ENCODE measurements at places on chromosomes 13 and 19.

GRCh38 chr19:391207-391557, 17.8 kb downstream of the C2CD4C start:
- no peak for DNase-seq

GRCh38 chr13:98488736-98489135, 88.2 kb downstream of the STK24 start:
- no peak for DNase-seq

GRCh38 chr13:100549316-100549715, 39.3 kb downstream of the GGACT start:
- DNase-seq, result no peak

DNA sequence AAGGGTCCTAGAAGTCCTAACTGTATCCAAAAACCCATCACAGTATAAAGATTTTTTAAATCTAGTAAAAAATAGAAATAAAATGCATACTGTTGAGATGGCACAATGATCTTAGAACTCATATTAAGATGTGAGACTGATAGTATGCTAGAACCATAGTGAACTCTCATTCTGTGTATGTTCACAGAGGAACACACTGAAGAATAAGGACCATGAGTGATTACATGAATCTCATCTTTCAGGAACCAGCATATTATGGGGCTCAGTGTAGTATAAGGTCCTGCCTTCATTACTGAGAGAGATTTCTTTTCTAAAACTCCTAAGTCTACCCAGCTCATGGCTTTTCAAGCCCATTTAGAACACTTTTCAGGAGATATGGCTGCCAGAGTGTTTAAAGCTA, 59.8 kb upstream of the RFC3 start:
- DNase-seq, result no peak

DNA sequence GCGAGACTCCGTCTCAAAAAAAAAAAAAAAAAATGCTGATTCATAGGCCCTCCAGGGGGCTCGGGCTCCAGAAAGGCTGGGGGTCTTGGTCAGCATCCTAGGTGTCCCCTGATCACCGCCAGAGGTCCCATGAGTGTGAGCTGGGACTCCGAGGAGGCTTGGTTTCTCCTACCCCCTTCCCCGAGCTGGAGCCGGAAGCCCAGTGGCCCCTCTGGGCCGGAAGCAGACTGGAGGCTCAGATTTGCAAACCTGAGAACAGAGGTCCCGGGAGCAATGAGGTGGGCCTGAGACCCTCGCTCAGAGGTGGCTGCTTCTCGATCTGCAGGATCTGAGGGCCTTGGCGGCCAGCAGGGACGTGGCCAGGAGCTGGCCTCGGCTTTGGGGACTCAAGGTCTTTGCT, 41.5 kb downstream of the EFNA2 start:
- no peak for DNase-seq

GRCh38 chr19:13797058-13797440, 1.8 kb downstream of the ZSWIM4 start:
- DNase-seq, result no peak

DNA sequence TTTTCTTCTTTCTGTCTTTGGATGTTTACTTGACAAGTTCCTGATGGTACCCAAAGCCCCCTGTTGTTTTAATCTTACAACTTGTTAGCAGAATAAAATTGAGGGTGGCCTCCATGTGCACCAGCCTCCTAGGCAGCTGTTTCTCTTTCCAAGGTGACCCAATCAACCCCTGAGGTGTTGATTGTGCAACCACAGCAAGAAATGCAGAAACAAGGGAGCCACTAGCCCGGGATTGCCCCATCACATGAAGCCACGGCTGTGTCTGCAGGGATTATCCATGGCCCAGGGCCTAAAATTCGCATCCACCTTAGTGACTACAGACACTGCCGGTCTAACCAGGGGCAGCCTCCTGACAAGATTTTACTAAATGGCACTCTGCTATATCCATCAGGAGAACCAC, 14.4 kb downstream of the CEACAM4 start:
- no peak for DNase-seq

DNA sequence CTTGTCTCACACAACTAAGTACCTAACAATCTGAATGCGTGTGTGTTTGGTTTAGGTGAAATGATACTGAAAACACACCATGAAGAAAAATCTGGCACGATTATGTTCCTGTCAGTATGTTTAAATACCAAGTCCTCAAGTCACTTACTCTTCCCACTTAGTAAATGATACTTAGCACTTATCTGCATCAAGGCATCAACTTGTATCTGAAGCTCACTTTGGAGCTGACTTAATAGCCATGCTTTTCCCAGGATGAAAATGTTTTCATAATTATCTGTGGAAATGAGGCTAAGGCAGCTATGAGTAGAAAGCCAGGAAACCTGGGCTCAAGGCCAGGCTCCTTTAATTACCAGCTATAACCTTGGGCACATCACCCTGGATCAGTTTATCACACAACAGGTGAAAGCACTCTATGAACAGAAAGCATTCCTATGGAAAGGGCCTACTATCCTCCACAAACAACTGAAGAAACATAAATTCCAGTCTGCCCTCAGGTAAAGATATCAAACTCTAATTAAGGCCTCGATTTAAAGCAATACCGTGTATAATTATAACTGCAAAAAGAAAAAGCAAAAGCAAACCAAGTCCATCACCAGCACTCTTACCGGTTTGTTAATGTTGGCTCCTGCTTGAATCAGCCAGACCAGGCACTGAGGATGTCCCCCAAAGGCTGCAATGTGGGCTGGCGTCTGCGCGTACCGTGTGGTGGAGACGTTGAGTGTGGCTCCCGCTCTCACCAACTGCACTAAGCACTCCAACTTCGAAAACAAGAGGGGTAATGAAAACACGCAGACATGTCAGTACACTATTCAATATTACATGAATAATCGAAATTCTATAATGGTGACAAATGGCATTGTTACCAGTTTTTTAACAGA, 4.6 kb downstream of the ANKRD10 start:
- DNase-seq, result no peak

DNA sequence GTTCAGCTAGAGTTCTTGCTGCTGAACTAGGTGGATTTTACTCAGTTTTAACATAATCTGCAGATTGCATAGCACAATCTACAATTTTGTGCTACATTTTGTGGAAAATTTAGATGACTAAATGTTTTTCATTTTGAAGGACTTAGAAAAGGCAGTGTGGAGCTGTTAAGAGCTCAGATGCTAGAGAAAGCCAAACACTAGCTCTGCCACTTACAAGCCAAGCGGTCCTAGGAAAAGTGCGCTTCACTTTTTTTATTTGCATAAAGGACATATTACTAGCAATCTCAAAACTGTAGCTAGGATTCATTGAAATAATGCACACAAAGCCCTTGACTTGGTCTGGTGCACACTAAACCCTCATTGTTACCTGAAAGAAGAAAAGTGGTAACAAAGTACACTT, 8.1 kb upstream of the CSNK1A1L start:
- DNase-seq, result no peak

DNA sequence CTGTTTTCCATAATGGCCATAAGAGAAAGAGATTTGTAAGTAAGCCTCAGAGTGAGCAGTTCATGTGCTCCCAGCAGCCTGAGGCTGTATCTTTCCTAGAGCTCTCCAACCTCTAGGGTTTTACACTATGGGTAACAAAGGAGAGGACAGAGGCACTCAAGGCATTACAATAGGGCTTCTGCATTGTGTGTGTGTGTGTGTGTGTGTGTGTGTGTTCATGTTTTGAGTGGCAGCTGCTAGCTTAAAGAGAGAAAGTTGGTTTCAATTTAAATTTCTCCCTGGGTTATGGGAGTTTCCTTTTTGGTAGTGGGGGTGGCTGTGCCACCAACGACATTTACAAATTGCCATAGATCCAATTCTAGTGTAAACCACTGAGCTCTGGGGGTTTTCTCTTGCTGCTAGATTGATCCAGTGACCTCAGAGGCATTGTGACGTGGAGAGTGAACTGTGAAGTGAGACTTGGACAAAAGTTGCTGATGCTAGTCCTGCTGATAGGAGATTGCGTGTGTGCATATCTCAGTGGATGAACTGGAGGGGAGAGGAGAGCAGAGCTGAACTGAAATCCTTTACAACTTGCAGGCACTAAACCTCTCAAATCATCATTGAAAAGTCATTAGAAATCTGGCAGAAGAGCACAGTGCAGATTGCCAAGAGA, 67.2 kb upstream of the OLFM4 start:
- no peak for DNase-seq

GRCh38 chr19:10870501-10870954, 825 bp upstream of the CARM1 start:
- no peak for DNase-seq

DNA sequence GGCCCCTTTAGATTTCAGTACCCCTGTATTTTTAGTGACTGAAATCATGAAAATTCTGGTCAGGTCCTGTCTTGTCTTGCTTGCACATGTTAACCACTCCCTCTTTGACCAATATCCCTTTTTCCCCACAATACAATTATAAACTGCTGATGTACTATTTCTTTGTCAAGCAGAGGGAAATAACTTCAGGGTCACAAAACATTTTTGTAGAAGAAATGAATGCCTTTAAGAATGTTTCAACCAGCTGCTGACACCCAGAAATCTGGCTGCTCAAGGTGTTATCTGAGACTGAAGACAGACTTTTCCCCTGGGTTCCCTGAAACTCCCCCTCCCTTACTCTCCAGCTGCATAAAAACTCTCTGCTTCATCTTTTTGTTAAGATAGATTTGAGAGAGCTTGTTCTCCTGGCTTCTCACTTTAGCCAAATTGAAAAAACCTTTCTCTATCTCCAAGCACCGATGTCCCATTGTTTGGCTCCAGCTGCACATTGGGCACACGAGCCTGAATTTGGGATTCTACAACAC, 18.4 kb upstream of the ACOD1 start:
- no peak for DNase-seq

GRCh38 chr19:35304036-35304435, 12.1 kb downstream of the MAG start:
- DNase-seq, result no peak

- no peak for DNase-seq
Observed at GRCh38 chr19:32219881-32220472, 125.4 kb upstream of the ZNF507 start.

GRCh38 chr19:54481326-54481930, 8.3 kb upstream of the CDC42EP5 start:
- DNase-seq, result no peak

DNA sequence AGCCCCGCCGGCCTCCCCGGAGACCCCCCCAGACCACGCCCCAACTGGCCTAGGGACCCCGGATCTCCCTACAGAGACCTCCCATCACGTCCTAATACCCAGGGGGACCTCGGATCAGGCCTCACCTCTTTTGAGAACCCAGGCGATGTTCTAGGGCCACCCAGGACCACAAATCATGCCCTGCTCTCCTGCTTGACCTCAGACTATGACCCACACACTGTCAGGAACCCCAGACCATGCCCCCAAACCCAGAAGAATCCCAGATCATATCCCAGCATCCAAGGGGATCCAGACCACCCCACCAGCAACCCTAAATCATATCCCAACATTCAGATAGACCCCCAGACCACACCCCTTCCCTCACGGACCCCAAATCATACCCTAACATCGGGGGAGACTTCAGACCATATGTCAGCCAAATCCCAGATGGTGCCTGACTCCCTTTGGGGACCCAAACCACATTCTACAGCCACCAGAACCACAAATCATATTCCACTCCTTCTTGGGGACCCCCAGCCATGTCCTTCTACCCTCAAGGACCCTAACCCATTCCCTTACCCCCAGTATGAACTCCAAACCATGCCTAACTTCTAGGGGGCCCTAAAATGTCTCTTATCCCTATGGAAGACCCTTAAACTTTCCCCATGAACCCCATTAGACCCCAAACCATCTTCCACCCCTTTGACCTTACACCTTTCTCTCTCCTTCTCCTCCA, 611 bp upstream of the LRFN1 start:
- no peak for DNase-seq

- DNase-seq, result no peak
Observed at GRCh38 chr13:73231471-73231870, 172.7 kb downstream of the KLF5 start.

DNA sequence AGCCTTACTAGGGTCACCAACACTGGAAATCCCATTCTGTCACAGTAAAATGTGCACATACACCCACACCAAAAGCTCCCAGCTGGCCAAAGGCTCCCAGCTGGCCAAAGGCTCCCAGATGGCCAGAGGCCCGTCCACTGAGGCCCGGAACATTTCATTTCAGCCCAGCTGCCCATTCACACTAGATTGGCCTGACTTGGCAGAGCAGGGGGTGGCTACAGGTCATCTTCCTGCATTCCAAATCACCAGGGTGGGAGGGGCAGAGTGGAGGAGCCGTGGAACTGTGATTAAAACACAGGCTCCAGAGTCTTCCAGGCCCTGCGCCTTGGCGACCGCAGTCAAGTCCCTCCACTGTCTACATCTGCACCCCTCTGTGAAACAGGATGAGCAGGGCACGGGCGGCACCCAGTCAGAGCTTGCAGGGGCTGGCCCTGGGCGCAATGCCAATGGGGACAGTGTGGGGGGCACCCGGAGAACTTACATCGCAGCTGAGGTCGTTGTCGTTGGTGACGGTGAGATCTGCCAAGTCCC, 10.1 kb upstream of the PRKD2 start:
- no peak for DNase-seq

DNA sequence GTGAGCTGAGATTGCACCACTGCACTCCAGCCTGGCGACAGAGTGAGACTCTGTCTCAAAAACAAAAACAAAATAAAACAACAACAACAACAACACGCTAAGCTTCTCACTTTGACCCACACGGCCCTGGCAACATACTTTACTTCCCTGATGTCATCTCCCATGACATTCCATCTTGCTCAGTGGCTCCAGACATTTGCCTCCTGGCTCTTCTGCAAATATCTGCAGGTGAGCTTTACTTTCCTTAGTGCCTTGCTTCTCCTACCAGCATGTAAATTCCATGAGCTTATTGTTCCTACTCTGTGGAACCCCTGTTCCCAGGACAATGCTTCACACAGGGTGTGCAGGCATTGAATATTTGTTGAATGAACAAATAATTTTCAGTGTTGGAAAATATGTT, 205.6 kb upstream of the TMTC4 start:
- no peak for DNase-seq

- no peak for DNase-seq
Observed at GRCh38 chr19:5891938-5892771, 11.4 kb downstream of the NDUFA11 start.

GRCh38 chr19:1450735-1451731, 1.1 kb downstream of the APC2 start:
- no peak for DNase-seq

- DNase-seq, result no peak
Observed at GRCh38 chr13:49584771-49585182, 581 bp downstream of the RCBTB1 start.

GRCh38 chr19:53657778-53658177, 26.0 kb downstream of the DPRX start:
- DNase-seq, result no peak

- no peak for DNase-seq
Observed at GRCh38 chr19:18768046-18768771, 22.9 kb downstream of the COMP start.

DNA sequence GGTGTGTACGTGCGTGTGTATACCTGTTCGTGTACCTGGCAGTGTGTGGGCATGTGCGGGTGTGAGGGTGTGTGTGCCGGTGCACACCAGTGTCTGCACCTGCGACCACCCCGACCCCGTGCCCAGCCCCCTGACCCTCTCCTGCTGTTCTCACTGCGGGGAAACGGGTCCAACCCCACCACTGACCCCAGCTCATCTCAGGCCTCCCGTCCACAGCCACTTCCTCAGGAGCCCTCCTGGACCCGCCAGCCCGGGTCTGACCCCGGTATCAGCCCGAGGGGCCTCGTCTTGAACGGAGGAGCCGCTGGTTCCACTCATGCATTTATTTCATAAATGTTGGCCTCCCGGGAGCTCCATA, 23.8 kb upstream of the ONECUT3 start:
- DNase-seq, result no peak
